SK-N-DZ (cell line): ENCODE measurements at places on chromosomes 13 and 19.

- DNase-seq, result no peak
These were observed 4.8 kb upstream of the VSIG10L start for GRCh38 chr19:51346742-51347141.

- DNase-seq, result peak; percentile 63
These were observed 68.7 kb downstream of the RASL11A start for GRCh38 chr13:27339299-27339698.

DNA sequence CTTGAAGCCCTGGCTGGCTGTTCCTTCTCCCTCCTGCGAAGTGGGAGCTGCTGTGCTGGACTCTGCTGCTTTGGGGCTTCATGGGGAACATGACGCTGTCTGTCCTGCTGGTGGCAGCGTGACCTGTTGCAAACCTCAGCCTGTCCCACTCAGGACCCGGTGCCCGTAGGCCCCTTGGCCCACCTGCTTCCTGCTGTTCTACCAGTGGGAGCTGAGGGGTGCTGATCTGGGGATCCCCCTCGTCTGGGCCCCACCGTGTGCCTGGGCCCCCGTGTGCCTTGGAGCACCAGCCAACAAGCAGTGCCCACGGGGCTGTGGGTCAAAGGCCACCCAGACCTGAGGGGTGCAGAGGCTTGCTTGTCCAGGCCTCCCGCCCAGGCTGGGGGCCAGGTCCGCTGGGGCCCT lies 5.3 kb downstream of the SPPL2B start:
- DNase-seq, result peak; percentile 35

GRCh38 chr13:34863360-34864135 lies 78.5 kb upstream of the NBEA start:
- no peak for DNase-seq

GRCh38 chr19:48340995-48341394 lies 15.6 kb downstream of the EMP3 start:
- DNase-seq, result no peak
